Stimulated activated effector memory CD8-positive, alpha-beta T cell treated with anti-CD3 and anti-CD28 coated beads, Interleukin-12 subunit alpha, Interleukin-12 subunit beta, amount 100 ng/mL, for 72 hours (primary cell): ENCODE measurements at places on chromosomes 5 and 9.

DNA sequence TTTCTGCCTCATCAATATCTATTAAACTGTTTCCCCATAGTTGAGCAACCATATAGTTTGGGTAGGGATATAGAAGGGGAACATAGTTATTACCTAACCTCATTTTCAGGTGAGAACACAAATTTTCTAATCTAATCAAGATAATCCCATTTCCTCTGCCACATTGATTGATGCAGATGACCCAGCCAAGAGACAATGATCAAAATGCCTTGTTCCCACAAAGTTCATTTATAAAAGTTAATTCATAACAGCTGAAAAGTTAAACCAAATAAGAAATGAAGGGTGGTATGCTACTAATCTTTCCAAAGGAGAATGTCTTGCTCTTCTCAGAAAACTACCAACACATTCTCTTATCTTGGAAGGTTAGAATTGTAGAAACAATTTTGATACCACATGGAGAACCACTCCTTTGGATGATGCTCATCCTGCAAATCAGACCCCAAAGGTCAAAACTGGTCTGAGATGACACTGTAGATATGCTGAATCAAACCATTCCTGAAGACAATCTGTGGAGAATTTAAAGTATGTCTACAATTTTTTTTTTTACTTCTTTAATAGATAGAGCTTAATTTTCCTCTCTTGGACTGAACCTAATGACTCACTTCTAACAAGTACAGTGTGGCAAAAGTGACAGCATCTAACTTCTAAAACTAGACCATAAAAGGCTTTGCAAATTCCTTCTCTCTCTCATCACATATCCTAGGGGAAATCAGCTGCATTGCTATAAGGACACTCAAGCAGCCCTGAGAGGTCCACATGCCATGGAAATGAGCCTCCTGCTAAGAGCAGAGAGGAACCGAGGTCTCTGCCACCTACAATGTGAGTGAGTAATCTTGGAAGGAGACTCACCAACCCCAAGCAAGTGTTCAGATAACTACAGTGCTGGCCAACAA, 586.7 kb upstream of the TUSC1 start:
- DNase-seq, result no peak

- no peak for DNase-seq
Observed at GRCh38 chr9:112044881-112045280, 130.2 kb downstream of the SUSD1 start.

DNA sequence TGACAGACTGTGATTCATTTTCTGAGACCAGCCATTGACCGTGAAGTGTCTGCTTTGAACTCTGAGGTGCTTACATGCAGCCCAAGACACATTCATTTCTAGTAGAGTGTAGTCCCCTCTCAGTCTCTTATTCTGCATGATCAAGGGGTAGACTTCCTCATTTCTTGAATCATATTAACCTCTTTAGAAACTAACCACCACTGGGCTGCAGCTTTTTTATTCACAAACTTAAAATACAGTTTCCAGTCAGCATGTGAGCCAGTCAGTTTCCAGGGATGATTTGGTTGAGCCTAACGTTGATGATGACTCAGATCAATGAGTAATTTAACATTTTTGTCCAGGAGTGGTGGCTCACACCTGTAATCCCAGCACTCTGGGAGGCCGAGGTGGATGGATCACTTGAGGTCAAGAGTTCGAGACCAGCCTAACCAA, 59.2 kb downstream of the OTULIN start:
- no peak for DNase-seq

GRCh38 chr9:11792870-11793269, 900.3 kb upstream of the TYRP1 start:
- no peak for DNase-seq

DNA sequence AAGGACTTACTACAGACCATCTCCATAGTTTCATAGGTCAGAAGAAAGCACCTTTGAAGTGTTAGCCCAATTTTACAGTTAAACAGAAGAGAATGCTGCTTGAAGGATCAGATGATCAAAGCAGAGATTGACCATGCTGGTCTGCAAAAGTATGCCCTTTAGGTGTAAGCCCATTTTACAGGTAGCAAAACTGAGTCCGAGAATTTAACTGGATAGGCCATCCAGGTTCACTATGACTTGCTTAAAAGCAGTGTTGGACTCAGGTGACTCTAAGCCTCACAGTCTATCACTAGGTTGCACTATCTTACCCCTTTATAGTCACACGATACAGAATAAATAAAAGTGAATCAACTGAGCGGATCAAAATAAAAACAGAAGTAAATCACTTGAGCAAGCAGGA, 212.7 kb downstream of the DCP2 start:
- DNase-seq, result no peak

DNA sequence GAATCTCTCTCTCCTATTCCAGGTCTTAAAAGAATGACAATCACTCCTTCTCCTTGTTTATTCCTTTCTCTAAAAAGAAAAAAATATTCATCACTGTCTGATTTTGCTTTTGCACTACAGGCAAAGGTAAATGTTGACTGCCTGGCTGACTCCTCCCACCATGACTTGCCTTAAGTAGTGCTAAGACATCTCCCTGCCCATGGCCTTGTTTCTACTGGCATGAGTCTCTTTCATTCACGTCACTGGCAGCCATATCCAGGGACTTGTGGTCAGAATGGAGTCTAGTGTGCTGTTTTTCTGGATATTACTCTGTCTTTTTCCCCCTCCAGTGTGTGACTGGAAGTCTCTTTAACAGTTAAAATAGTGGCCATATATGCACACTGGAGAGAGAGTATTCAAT, 522.9 kb upstream of the DAB2 start:
- DNase-seq, result no peak

DNA sequence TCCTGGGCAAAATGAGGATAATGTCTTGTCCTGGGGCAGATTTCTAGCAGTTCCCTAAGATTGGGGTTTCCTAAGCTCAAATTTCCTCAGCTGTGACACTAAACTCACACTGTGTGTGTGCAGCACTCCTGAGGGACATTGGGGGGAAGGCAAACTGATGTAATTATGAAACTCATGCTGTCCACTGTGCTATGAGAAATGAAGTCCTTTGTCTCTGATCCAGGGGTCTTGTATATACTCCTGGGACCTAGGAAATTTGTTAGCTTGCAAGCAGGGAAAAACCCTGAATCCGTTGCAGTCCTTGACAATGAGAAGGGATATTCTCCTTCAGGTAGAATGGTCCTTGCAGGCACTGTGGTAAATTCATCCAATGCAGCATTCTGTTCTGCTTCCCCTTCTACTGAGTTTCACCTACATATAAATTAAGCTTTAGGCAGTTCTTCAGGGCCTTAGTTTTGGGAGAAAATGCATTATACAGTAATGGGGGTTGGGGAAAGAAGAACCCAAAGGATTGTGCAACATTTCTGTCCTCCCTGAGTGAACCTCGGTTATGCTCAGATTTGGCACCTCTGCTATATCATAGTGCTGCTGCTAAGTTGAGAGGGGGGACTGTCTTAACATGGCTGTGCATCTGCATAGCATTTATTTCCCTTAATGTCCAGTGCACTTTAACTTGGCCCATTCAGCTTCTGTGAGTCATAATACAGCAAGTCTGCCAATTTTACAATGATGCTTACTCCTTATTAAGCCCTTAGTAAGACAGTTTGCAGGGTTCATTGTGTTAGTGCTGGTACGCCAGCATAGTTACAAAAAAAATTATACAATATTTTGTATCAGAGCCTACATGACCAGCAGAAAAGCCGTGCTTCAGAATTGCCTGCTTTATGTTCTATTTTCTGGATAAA, 80.2 kb downstream of the PJA2 start:
- DNase-seq, result no peak

DNA sequence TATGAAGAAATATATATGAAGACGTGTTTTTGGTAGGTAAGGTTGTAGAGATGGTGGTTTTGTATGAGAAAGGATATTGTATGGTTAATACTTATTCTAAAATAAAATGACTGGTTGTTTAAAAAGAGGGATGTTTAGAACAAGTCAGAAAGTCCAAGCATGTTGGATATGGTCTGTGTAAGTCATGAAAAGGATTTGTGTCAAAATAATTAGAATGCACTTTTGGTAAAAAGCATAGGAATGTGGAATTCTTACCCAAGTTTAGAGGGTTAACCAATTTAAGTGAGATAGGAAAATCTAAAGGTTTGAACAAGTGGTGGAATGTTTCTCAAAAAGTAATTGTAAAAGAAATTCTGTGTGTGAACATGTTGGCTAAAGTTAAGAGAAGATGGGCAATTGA, 1556.5 kb upstream of the C9orf72 start:
- DNase-seq, result no peak

DNA sequence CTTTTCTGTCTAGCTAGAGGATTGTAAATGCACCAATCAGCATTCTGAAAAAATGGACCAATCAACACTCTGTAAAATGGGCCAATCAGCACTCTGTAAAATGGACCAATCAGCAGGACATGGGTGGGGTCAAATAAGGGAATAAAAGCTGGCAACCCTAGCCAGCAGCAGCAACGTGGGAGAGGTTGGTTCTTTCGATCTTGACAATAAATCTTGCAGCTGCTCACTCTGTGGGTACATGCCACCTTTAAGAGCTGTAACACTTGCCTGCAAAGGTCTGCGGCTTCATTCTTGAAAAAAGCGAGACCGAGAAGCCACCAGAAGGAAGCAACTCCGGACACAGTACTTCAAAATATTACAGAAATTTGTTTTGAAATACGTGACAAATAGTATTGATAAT, 424.6 kb upstream of the CDH9 start:
- DNase-seq, result no peak

DNA sequence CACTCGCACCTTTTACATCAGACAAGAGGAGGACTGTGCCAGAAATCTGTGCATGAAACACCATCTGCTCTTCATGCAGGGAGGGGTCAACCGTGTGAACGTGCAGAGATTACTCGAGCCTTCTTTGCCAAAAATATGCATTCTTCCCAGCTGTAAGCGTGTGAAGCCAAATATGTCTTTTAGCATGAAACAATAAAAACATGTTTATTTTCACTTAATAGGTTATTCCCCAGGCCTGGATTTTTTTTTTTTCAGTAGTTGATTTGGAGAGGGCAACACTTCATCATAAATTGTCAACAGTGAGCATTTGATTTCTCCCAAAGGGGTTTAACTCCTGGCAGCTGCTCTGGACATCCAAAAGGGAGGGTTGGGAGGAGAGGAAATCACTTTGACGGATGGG, 23.8 kb downstream of the PLAC8L1 start:
- DNase-seq, result no peak

DNA sequence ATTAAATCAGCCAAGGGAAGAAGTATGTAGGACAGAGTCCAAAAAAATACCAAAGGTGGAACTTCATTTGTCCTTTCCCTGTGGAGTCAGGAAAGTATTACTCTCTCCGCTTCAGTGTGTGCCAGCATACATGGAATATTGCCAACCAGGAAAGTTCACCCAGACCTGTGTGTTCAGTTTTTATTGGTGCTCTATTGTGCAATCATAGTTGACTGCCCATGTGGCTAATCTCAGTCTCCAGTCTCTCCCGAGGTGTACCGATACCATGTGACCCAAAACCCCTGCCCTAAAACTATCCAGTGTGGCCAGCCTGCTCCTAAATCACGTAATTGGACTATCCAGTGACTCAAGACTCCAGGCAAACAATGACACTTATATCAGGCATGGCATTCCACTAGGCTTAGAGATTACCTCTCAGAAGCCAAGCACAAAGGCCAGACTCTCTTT, 38.8 kb downstream of the NFX1 start:
- DNase-seq, result no peak

GRCh38 chr9:110364451-110364850, 26.8 kb upstream of the TXNDC8 start:
- no peak for DNase-seq

GRCh38 chr9:115680231-115680630, 473.4 kb upstream of the PAPPA start:
- no peak for DNase-seq

GRCh38 chr9:16043756-16044578, 491.1 kb downstream of the CCDC171 start:
- DNase-seq, result no peak

GRCh38 chr5:45162974-45163373, 354.2 kb downstream of the MRPS30 start:
- DNase-seq, result no peak

GRCh38 chr5:77845324-77845646, 69.1 kb upstream of the TBCA start:
- no peak for DNase-seq

DNA sequence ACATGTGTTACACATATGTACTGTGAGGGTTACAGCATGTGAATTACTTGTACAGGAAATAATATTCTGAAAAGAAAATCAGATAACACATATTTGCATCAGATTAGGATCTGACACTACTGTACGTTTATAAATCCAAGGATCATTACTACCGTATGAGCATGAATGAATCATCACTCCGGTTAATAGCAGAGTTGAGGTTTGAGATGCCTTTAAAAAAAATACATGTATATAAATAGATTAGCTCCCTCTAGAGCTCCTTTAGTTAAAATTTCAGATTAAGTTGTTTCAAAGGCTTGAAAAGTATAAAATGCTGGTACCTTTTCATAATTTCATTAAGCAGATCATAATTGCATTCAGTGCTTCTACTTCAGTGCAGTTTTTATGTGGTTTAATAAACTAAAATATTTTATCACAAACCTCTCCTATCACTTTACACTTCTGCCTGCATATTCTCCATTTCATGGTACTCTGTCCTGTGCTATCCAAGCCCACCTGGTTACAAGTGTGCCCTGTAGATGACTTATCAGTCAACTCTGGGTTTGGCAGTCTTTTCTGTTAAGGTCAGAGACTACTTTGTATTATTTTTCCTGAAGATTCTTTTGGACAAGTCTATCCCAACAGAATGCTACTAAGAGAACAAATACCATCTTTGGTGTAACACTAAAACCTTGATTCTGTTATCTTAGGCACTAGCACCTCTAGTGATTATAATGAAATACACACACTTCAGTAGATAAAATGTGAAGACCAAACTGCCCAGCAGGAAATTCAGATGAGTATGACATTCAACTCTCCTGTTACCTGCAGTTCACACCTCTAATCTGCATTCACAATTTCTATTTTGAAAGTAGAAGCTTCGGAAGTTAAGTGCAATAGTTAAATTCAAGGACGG, 48.0 kb upstream of the POU5F2 start:
- DNase-seq, result no peak

DNA sequence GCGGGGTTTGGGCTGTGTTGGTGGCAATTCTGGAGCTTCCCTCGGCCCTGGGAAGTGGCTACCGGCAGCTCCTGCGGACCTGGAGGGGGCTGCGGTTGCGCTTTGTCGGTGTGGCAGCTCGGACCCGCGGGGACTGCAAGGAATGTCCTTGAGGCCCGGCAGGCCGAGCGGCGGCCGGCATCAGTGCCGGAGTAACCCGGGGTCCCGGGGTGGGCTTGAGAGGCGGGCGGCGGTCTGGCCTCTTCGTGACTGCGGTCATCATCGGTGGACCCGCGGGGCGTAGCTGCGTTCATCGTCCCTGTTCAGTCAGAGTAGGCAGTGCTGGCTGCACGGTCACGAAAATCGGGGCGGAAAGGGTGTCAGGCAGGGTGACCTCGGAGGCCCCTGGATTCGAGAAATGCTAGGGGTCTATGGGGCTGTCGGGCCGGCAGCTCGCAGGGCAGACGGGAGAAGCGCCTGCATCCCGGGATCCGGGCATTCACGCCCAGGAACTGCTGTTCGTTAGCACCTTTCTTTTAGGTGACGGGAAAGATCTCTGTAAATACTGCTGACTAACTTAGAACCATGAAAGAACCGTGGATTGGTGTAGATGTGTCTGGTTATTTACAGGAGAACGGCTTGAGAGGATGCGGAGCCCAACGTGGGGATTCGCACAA, 474 bp downstream of the HMGCR start:
- peak; percentile 78 for DNase-seq

- DNase-seq, result no peak
Observed at GRCh38 chr5:72606525-72606924, 99.3 kb upstream of the ZNF366 start.

GRCh38 chr9:95127249-95128176, 190.0 kb downstream of the FANCC start:
- peak; percentile 81 for DNase-seq
